ENCODE measurements at places on chromosomes 11 and 22. TPM values are rescaled to one million over a fixed set of nuclear protein-coding genes. Genes with fewer than 3 reads are reported as not detected.

The DCDC1 gene
- 0.83 TPM for total RNA-seq

GRCh38 chr11:67608486-67608885 is 1.8 kb downstream of the NDUFV1 start:
- DNase-seq: no peak
- H3K27me3 ChIP-seq: no peaks in the 10 kb centered on the region
- H3K27ac ChIP-seq: no peak overlapping the region
- H3K4me3 ChIP-seq: no peak overlapping the region
- H3K4me1 ChIP-seq: peaks cover 15% of the 10 kb centered on the region

The PRR14L gene
- 71.0 TPM for total RNA-seq

DNA sequence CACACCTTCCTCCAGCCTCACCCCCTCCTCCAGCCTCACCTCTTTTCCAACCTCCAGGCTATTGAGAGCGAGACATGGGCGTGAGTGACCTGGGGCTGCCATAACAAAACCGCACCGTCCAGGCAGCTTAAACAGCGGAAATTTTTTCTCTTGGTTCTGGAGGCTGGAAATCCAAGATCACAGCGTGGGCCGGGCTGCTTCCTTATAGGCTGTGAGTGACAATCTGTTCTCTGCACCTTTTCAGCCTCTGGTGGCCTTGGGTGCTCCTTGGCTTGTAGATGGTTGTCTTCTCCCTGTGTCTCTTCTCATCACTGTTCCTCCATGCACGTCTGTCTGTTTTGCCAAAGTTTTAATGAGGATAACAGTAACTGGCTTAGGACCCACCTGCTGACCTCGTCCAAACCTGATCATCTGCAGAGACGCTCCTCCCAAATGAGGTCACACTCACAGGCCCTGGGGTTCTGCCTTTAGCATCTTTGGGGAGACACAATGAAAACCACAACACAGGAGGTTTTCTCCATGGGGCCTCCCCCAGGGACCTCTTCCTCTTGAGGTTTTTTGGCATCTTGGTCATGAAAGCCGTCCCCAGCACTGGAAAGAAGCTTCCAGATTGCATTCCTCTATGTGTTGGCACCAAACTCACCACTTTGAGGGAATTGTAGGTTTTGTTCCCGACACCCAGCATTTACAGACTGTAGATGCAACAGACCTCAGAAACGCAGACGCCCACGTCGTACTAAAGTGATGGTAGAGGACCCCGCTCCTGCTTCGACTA is 878.1 kb downstream of the BRD1 start:
- no peaks in the 10 kb centered on the region for H3K36me3 ChIP-seq
- H3K4me3 ChIP-seq: no peak overlapping the region
- DNase-seq: peak; percentile 11
- H3K27me3 ChIP-seq: no peaks in the 10 kb centered on the region
- H3K4me1 ChIP-seq: no peaks in the 10 kb centered on the region

GRCh38 chr11:111573821-111574249 is 28.4 kb upstream of the SIK2 start:
- no peak overlapping the region for H3K4me3 ChIP-seq
- DNase-seq: no peak
- H3K27ac ChIP-seq: no peak overlapping the region
- H3K36me3 ChIP-seq: no peaks in the 10 kb centered on the region
- H3K4me1 ChIP-seq: no peaks in the 10 kb centered on the region

Data from Peyer's patch (tissue), 4 donors.